Colonic mucosa (tissue), 4 donors: ENCODE measurements at places on chromosomes 4 and X.
A peak's percentile ranks its signal among the peaks of the same experiment; 100 is the strongest.

DNA sequence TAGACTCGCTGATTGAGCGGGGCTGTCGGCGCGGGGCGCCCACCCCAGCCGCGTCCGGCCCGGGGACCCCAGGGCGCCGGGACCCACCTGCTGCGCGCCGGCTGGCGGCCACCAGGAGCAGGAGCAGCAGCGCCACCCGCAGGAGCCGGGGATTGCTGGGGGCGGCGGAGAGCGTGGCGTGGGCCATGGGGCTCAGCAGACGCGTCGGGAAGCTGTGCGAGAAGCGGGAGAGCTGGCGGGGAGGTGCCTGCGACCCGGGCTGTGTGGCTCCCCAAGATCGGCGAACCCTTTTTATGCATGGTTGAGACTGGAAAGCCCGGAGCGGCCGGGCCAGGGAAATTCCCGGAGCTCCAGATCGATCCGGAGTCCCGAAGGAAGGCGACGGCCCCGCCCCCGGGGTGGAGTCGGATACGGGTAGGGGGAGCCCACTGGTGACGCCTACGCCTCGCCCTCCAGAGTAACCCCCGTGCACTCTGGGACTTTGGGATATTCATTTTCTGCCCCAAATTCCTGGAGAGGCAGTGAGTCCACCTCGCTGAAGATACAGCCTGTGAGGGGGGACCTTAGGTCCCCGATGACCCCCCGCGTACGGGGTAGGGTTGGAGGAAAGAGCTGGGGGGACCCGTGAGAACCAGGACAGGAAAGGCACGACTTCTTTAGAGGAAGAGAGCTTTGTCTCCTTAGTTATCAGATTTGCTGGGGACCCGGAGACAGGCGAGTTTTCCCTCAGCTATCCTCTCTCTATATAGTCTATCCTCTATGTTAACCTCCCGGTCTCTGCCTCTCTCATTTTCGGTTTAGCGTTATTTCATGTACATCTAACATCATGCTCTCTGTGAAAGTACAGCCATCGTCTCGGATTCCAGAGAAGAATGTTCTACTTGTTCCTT, at the start of gene CXCL3:
Gene CXCL3 (minus strand): TSS at position 265 of the 890 bp plus-strand sequence. CDS start 78 bp downstream, at position 187.
- peak; percentile 95 for DNase-seq
- peak within 1 kb of the TSS; percentile 68 for H3K27ac ChIP-seq
- no peaks in the 10 kb centered on the region for H3K36me3 ChIP-seq
- no peaks in the 10 kb centered on the region for H3K27me3 ChIP-seq
- H3K4me3 ChIP-seq = peak within 1 kb of the TSS; percentile 59

- H3K4me1 ChIP-seq = no peaks in the 10 kb centered on the region
- no peak overlapping the region for H3K27ac ChIP-seq
- DNase-seq = no peak
- H3K4me3 ChIP-seq = no peak overlapping the region
- H3K36me3 ChIP-seq = no peaks in the 10 kb centered on the region
- no peaks in the 10 kb centered on the region for H3K27me3 ChIP-seq
Observed at GRCh38 chrX:12741416-12741815, 49.8 kb upstream of the PRPS2 start.

GRCh38 chrX:13008189-13008533, 33.3 kb downstream of the TMSB4X start:
- no peaks in the 10 kb centered on the region for H3K36me3 ChIP-seq
- peaks cover 11% of the 10 kb centered on the region for H3K4me1 ChIP-seq
- H3K27me3 ChIP-seq = no peaks in the 10 kb centered on the region
- H3K27ac ChIP-seq = no peak overlapping the region
- H3K4me3 ChIP-seq = no peak overlapping the region
- no peak for DNase-seq

- no peaks in the 10 kb centered on the region for H3K27me3 ChIP-seq
- no peak overlapping the region for H3K4me3 ChIP-seq
- H3K27ac ChIP-seq = no peak overlapping the region
- DNase-seq = no peak
Observed at GRCh38 chrX:107750861-107751445, 24.6 kb downstream of the TSC22D3 start.

GRCh38 chr4:69881173-69881773, 21.3 kb upstream of the SULT1E1 start:
- no peaks in the 10 kb centered on the region for H3K4me1 ChIP-seq
- H3K27ac ChIP-seq = no peak overlapping the region
- DNase-seq = peak; percentile 31
- no peaks in the 10 kb centered on the region for H3K27me3 ChIP-seq

DNA sequence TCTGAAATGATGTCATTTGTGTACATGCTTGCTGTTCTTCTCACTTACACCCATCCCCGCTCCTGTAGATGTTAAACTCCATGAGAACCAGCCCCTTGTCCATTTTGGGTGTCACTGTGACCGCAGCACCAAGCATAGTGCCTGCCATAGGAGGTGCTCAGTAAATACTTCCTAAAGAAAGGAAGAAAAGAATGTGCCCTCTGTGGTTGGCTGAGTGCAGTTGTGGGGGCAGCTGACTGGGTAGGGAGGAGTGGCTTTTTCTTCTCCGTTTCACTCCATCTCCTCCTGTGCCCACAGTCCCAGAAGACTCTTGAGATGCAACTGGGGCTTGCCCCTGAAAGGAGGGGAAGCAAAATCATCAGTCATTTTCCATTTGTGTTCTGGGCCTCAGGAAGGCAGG, 25.5 kb downstream of the PHEX start:
- no peak overlapping the region for H3K27ac ChIP-seq
- H3K27me3 ChIP-seq = no peaks in the 10 kb centered on the region
- no peaks in the 10 kb centered on the region for H3K36me3 ChIP-seq
- no peak overlapping the region for H3K4me3 ChIP-seq
- no peak for DNase-seq
